AML-193 (cell line): ENCODE measurements at places on chromosomes 6 and 20.

- DNase-seq: peak; percentile 62
Measured at GRCh38 chr20:40962733-40963504, 65.7 kb upstream of the TOP1 start.

DNA sequence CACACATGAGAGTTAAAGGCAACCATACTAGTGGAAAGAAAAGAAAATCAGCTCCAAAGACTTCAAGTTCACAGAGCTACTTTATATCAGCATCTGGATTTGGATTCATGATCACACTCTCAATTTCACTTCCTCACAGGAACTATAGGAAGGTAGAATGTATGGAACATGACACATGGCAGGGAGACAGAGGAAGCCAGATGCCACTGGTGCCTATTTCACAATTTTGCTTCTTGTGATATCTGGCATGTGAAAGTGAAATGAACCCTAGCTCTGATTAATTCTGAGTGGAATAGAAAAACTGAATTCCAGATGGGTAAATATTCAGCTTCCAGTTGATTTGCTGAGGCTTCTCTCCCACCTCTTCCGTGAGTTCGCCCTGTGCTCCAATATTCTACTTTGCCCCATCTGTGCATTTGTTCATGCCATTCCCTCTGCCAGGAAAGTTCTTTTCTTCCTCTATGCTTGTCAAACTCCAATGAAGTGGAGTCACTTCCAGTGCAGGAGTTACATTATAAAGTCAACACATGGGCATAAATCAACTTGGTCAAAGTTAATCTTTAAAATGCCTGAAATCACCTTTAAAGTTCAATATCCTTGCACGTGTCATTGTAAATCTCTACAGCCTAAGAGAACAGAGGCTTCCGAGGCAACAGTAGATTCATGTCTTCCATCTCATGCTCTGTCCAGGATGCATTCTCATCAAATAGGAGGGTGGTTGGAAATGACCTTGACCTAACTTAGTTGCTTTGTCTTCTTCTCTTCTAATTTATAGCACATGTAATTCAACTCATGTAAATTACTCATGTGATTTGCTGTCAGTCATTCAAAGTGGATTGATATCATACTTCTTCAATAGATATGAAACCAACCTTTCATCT is 275.3 kb downstream of the HIVEP2 start:
- DNase-seq: no peak

DNA sequence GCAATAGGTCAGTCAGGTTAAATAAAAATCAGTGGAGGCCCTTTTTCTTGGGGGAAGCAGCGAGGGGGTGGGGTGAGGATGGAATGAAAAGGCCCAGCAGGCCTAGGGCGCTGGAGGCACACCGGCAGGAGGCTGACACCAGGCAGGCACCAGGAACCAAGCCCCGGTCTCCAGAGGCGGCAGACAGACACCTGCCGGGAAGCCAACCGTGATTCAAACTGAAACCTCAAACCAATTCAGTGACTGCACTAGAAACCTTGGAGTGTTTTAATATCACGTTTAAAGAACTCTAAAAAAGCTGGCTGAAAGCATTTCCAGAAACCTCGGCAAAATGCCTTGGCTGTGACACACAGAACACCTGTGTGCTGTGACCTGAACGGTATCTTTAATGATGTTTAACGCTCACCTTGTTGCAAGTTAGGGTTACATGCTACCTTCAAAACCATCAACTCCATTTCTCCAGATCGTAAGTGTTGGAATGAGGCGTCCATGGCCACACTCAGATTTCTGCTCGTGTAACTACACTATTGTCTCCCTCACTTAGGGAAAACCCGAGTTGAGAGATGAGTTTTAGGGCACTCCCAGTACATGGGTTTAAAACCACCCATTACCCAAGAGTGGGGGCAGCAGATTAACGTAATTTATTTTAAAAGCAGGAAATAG is 27.2 kb downstream of the DIDO1 start:
- no peak for DNase-seq

GRCh38 chr20:25580711-25581110 is 4.6 kb downstream of the NINL start:
- no peak for DNase-seq

- DNase-seq: no peak
Measured at GRCh38 chr6:56520218-56520617, 122.5 kb downstream of the DST start.

- no peak for DNase-seq
Measured at GRCh38 chr6:126235363-126235762, 104.6 kb upstream of the CENPW start.

DNA sequence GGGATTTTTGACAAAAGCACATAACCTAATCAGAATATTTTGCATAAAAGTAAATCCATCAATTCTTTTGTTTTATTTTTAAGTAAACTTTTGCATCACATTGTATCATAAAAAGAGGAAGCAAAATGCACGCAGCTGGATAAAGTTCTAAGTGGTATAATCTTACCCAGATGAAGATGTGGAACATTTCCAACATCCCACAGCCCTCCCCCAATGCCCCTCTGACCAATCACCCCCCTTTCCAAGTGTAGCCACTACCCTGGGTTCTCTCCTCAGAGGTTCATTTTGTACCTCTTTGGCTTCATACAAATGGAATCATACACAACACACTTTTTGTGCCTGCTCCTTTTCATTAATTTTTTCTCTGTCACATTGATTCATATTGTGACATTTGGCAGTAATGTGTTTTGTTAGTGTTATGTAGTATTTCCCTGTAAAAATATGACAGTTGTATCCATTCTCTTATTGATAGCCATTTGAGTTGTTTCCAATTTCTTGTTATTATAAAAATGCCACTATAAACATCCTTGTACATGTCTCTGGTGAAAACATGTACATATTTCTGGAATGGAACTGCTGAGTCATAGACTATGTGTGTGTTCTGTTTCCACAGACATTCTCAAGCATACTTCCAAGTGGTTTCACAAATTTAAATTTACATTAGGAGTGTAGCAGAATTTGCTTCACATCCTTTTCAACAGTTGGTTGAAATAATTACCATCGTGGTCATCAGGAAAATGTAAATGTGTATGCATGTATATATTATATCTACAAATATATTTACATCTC is 92.9 kb upstream of the SYNDIG1 start:
- DNase-seq: no peak

- DNase-seq: peak; percentile 78
Measured at GRCh38 chr6:6723921-6724538, 135.5 kb downstream of the LY86 start.

DNA sequence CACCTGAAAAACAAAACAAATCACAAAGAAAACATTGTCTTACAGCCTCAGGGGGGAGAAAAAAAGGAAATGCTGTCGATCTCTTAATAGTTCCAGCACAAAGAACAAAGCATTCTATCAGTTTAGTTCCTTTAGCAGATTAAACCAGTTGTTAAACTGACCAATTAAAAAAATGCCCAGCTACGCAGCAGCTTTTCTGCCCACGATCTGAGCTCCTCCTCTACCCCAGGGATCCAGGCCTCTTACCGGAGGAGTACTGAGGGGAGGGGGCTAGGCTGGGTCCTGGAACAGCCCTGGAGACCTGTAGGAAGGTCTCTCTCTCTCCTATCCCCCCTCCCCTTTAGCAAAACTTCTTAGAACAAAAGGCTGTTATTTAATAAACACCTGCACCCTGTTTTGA is 13.4 kb downstream of the PTK7 start:
- no peak for DNase-seq

- no peak for DNase-seq
Measured at GRCh38 chr6:37013516-37014491, 8.3 kb downstream of the FGD2 start.

DNA sequence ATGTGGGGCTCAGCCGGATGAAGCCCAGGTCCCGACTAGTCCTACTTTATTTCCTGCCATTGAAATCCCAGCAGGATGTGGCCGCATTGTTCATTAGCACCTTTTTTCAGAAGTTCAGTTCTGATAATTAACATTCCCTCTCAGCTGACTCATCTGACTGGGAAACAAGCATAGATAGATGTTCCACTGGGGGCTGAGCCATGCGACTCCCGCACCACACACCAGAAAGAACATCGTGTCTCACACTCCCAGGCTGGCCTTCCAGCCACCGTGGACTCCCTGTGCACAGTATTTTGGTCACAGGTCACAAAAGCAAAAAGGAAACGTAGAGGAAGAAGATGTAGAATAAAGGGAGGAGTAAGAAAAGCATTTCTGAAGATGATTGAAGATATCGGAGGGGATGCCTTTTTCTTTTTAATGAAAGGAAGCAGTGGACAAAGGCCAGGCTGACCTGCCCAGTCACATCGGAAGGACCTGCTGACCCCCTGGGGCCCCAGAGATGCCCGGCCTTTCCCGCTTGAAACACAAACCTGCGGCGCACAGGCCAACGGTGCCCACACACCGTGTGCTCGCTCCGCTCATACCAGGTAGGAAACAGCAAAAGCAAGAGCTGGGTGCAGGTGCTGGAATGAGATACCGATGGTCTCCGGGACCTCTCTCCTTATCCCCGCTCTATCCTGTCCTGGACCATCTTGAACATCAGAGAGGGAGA is 11.8 kb downstream of the RPS6KA2 start:
- no peak for DNase-seq

DNA sequence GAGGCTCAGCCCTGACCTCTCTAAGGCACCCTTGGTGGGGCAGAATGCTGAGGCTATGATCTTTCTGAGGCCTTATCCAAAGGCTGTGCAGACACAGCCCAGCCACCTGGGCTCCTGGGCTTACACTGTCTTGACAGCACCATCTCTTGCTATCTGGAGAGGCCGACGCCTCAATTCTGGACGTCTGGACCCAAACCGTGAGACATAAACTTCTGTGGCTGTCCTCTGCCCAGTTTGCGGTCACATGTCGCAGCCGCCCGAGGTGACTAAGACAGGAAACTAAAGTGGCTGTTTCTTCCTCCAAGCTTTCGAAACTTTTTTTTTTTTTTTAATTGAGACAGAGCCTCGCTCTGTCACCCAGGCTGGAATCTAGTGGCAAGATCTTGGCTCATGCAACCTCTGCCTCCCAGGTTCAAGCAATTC is 49.3 kb downstream of the PRR18 start:
- DNase-seq: peak; percentile 93

- peak; percentile 81 for DNase-seq
Measured at GRCh38 chr6:137415127-137415833, 78.9 kb downstream of the OLIG3 start.

GRCh38 chr6:81752084-81752920 is at the start of gene TENT5A:
TENT5A (minus strand) TSS chr6:81752681; CDS start chr6:81752141, 540 bp downstream.
- no peak for DNase-seq

GRCh38 chr6:163806755-163807499 is 392.4 kb downstream of the QKI start:
- DNase-seq: no peak

GRCh38 chr20:17654649-17655285 is 27.3 kb downstream of the RRBP1 start:
- no peak for DNase-seq

DNA sequence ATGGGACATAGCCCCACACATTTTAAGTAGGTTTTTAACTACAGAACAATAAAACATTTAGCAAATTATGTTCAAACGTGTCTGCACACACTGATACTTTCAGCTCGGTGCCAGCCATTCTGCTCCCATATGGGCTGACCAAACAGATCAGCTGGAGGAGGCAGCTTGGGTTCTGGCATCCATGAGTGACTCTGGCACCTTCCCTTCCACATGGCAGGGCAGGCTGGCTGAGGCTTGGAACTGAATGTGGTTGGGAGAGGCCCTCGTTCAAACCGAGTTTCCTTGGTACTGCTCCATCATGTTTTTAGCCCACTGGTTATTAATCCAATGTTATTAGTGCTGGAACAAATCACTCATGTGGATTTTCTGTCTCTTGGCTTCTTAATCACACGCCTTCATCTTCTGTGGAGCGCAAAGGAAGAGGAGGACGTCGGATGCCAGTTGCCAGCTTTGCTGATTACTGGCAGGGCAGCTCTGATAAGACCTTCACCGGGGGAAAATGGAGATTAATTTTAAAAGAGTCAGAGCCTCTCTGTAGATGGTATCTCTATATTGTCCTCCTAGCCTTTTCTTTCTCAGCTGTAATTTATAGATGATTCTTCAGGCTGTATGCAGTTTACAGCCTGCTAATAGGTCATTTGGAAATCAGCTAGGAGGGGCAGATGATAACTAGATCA is 93.1 kb upstream of the TIAM2 start:
- no peak for DNase-seq

GRCh38 chr20:24678351-24679106 is 209.1 kb downstream of the SYNDIG1 start:
- no peak for DNase-seq

- DNase-seq: no peak
Measured at GRCh38 chr6:91433660-91434534, 847.0 kb upstream of the MAP3K7 start.

DNA sequence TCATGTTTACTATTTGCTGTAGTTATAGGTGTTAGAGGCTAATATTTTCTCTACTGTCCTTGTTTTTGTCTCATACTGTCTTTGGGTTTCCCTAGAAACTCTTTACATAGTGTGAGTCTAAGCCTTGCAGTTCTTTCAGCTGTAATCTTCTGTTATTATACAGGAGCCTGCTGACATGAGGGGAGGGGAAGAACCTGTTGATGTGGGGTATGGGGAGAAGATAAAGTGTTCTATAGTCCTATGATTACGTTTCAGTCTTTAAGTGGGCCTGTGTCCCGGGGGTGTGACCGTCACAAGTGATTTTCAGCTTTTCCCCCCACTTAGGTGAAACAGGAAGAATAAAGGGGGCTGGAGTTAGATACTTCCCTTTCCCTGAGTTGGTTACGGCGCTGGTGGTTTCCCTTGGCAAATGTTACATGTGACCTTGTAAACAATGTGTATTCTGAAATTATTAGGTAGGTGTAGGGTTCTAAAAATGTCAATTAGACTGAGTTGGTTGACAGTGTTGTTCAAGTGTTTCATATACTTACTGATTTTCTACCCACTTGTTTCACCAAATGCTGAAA is 41.3 kb downstream of the REV3L start:
- DNase-seq: peak; percentile 36

DNA sequence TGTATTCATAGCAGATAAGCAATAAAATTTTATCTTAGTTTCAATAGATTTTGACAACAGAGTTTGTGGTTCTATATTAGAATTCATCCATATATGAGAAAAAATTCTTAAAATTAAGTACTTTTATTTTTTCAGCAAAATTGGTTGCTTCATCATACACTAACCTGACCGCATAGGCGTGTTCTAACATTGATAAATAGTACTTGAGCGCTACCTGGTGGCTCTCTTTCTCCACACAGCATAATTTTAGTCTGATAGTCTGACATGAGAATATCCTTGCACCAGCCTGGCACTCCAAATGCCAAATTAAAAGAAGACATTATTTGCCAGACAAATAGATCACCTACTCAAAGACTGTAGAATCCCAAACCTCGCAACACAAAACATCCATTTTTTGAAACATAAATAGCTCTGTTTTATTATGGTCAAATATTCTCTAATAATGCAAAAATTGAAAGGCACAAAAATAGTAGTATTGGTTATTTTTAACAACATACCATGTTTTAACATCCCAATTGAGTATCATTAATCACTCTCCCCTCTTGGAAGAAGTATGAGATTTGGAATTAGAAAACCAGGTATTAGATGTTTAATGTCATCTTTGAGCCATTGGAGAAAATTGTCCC is 33.0 kb upstream of the FILIP1 start:
- DNase-seq: peak; percentile 87

DNA sequence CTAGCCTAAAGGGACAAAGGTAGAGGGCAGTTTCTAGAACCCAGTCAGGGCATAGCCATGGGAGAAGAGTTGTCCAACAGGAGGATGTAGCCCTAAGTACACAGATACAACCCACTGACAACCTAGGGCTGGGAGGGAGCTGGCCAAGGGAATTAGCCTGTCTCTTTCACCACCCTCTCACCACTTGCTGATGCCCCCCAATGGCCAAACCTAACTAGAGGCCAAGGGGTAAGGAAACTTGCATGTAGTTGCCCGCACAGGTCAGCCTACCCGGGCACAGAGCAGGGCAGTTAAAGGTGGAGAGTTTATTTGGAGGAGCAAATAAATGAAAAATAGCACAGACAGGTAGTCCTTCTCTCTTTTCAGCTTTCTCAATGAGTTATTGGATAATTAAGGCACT is 143.3 kb downstream of the LRFN2 start:
- no peak for DNase-seq
